ENCODE measurements at places on chromosomes 2 and 18.

DNA sequence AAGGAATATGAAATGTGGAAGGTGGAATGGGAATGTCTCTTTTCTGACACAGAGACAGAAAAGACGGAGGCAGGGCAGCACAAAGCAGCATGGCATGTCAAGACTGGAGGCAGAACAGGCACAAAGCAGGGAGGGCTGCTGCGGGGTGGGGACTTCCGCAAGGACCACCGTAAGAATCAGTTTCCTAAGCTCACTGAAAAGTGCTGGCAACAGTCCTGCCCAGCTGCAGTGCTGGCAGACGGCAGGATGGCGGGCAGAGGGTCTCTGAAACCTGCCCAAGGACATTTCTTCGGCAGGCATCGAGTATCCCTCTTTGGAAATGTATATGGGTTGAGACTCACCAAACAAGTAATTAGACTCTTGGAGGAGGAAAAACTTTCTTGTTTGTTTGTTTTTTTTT lies 54.9 kb downstream of the FAM178B start:
- no peak for DNase-seq

GRCh38 chr2:135985826-135986393 lies 484 bp upstream of the DARS1 start:
- no peak for DNase-seq

DNA sequence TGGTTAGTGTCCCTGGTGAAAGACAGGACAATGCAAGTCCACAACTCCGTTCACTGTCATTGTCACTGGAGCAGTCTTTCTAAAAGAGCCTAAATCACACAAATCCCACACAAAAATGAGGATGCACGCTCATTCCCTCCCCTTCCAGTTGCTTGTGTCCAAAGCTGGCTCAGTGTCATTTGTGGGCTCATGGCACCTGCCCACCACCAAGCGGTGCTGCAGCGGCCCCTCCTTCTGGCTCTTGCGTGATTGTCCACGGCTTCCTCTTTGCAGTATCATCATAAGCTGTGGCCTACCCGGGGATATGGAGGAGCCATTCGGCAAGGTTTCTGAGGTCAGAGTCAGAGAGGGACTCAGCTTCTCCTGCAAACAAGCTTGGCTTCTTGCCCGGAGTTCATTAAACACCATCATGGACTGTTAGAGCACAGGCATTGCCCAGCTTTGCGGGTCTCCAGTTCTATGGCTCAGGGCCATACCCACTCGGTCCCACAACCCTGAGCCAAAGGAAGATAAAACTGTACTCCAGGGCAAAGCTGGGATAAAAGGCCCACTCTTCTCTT lies 179.4 kb upstream of the AGAP1 start:
- no peak for DNase-seq

DNA sequence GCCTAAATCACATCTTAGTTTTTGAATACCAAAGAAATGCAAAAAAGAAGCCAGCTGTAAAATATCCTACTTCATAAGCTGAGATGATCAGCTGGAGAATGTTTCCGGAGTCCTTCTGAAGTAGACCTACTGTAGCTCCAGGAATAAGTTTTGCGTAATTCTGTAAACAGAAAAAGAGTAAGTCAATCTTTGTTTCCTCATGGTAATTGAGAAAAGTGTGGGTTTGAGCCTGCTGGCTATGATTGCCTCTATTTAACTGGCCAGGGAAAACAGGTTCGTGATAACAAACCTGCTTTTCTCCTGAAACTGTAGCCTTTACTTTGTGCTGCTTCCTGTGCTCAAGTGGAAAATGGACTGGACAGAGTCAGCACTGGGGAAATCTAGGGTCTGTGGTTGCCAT lies 58.2 kb downstream of the ITGB6 start:
- no peak for DNase-seq

GRCh38 chr18:50559752-50560680 lies at the start of gene MAPK4:
MAPK4 (plus strand) TSS chr18:50560087; CDS start chr18:50663959, 103,872 bp downstream.
- peak; percentile 46 for DNase-seq

GRCh38 chr2:189285349-189285748 lies 105.8 kb upstream of the COL5A2 start:
- DNase-seq = no peak

- no peak for DNase-seq
Observed at GRCh38 chr18:49172246-49172645, 221.5 kb upstream of the SMAD7 start.

DNA sequence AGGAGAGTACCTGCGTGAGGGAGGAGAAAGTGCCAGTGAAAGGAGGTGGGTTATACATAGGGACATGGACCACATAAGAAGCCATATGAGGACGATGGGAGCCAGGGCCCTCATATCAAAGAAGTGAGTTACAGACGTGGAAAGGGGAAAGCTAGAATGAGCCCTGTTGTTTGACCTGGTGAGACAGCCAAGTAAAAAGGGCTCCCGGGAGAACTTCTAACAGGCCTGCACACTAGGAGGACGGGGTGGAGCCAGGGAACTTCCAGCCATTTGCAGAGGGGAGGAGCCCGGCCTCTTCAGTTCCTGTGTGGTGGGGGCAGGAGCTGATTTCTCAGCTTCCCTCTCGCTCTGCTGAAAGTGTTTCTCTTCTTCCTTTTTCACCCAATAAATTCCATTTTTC lies 84.1 kb upstream of the SLC66A3 start:
- no peak for DNase-seq

GRCh38 chr2:151009437-151010175 lies 252.1 kb downstream of the RBM43 start:
- no peak for DNase-seq

DNA sequence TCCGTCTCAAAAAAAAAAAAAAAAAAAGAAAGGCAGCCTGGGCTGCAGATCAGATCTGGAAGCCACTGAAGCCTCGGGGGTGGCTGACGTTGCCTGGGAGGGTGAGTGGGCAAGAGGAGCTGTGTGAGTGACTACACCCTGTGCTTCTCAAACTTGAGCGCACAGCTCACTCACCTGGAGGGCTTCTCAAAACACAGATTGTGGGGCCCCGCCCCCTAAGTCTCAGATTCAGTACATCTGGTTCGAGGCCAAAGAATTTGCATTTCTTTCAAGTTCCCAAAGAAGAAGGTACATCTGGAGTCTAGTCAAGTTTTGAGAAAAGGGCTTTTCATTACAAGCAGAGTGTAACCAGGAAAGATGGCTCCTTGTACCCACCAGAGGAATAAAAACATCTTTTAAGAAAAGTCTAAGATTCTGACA lies 97.7 kb upstream of the CAB39 start:
- no peak for DNase-seq

DNA sequence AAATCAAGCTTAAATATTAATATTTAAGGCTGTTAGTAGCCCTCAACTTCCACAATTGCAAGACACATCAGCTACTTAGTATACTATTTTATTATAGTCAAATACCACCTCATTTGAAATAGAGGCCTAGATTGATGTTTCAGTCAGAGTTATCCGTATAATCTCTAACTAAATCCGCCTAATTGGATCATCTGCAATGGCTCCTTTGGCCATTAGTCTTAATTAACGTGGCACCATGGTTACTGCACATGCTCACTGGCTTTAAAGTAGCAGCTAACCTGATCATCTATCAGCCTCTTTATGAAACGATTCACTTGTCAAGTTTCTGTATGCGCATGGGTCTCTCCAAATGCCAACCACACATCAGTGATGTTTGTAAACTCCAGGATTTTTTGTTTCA lies 112.3 kb downstream of the COLEC12 start:
- no peak for DNase-seq

- DNase-seq = no peak
Observed at GRCh38 chr2:32627441-32627813, 423 bp upstream of the TTC27 start.

GRCh38 chr2:69131983-69132675 lies 119.2 kb downstream of the ANTXR1 start:
- DNase-seq = no peak

DNA sequence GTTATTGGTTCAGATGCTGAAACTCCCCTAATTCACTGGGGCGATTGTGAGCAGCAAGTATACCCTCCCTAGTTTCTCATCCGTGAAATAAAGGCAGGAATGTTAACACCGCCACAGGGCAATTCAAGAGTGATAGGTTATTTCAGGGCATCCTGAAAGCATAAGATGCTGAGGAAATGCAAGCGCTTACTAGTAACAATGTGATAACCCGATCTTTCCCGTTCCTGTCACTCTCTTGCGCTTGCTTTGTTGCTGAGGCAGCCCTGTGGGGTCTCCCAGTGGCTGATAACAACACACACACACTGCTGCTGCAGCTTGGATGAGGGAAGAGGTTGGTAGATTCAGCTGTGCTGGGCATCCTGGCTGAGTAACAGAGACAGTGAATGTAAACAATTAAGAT lies 259.3 kb downstream of the AGPS start:
- DNase-seq = no peak

GRCh38 chr18:61972389-61973264 lies 79.8 kb upstream of the RNF152 start:
- DNase-seq = no peak

DNA sequence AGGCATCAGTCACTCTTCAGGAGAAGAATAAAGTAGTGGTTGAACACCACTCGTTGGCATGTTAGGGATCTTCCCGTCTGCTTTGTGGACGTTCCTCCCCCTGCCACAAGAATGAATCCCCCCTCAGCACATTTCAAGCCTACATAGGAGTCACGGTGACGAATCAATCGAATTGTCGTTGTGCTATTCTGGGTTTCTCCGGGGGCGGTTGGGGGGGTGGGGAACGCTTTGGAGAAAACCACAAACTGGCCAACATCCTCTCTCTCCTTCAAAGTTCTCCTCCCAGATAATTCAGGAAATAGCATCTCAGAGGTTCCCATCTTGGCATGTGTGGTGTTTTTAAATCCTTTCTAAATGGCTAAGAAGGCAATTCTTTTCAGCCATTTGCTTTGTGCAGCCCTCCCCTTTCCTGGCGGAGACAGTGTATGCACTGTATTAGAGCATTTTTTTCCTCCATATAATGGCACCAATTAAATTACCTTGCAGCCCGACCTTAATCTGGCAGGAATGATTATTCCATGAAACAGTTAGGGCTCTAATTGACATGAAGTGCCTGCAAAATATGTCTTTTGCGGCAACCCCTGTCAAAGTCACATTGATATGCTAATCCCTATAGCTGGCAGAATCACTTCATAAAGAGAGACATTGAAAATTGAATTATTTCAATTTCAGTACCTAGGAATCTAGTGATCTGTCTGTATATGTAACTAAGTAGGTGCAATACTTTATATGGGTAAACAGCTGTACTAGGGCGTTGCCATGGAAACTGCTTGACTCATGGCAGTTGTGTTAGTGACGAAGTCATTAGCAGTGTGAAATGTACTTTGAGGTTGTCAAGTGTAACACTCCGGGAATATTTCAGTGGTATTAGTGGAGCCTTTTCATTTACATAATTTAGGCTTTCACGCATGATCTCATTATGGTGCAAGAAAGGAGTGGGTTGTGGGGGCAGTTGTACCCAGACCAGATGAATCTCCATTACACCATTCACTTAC lies 323.4 kb upstream of the SLC14A2 start:
- DNase-seq = no peak

DNA sequence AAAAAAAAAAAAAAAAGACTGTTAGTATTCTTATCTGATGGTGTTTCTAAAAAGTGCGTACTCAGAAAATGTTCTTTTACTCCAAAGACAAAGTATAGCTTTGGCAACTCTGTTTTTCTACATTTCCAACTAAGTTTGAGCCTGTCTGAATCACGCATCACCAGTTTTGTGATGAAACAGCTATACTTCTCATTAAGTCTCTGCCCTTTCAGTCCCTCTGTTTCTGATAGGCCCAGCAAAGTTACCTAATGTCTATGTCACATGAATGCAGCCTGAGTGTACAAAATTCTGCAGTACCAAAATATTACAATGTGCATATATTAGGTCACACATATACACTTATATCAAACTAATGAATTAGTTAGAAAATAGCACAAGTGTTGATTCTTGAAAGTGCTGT lies 22.4 kb downstream of the TWSG1 start:
- no peak for DNase-seq

DNA sequence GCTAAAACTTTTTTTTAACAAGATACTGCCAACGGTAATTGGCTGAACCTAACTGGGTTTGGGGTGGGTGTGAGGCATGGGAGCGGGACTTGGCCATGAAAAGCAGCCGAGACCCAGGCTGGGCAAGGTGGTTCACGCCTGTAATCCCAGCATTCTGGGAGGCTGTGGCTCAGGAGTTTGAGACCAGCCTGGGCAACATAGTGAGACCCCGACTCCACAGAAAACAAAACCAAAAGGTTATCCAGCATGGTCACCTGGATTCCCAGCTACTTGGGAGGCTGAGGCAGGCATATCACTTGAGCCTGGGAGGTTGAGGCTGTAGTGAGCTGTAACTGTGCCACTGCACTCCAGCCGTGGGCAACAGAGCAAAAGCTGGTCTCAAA lies 11.0 kb upstream of the SEMA4C start:
- no peak for DNase-seq

- DNase-seq = no peak
Observed at GRCh38 chr2:241011751-241012510, 13.5 kb downstream of the SNED1 start.

GRCh38 chr2:28616396-28616999 lies 120.6 kb downstream of the PLB1 start:
- no peak for DNase-seq

- DNase-seq = no peak
Observed at GRCh38 chr2:32450851-32451250, 94.0 kb downstream of the BIRC6 start.

GRCh38 chr2:100285691-100286090 lies 36.6 kb downstream of the LONRF2 start:
- DNase-seq = no peak

- no peak for DNase-seq
Observed at GRCh38 chr2:220044383-220044782, 417.0 kb downstream of the SLC4A3 start.

DNA sequence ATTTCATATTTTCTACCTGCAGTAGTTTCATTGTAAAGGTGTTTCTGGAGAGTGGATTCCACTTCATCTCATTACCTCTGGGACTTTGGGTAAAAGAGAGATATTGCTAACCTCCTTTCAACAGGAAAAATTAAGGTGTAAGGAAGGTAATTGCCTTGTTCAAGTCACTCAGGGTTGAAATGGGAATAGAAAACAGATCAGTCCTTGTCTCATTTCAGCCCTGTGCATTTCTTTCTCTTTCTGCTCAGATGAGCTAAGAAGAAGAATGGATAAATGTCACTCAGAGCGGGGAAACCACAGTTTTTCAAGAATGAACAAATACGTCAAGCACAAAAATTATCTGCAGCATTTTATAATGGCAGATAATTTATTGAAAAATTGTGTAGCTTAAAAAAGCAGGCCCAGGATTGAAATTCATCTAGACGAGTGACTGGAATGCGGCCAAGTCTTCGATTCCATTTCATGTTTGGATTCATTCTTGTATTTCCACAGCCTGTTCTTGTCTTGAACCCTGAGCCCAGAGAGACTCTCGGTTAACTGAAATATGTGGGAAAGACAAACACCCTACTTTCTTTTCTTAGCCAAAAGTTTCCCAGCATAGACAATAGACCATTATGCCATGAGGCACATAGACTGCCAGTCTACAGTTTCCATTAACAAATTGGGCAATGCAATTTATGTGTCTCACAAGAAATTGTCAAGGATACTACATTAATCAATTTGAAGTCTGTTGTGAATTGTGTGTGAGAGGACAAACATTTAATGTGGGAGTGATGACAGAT lies 107.9 kb downstream of the POLE4 start:
- DNase-seq = no peak

Data from hypothalamus (tissue), 51 donors.